ENCODE measurements at places on chromosomes 16 and 17.

DNA sequence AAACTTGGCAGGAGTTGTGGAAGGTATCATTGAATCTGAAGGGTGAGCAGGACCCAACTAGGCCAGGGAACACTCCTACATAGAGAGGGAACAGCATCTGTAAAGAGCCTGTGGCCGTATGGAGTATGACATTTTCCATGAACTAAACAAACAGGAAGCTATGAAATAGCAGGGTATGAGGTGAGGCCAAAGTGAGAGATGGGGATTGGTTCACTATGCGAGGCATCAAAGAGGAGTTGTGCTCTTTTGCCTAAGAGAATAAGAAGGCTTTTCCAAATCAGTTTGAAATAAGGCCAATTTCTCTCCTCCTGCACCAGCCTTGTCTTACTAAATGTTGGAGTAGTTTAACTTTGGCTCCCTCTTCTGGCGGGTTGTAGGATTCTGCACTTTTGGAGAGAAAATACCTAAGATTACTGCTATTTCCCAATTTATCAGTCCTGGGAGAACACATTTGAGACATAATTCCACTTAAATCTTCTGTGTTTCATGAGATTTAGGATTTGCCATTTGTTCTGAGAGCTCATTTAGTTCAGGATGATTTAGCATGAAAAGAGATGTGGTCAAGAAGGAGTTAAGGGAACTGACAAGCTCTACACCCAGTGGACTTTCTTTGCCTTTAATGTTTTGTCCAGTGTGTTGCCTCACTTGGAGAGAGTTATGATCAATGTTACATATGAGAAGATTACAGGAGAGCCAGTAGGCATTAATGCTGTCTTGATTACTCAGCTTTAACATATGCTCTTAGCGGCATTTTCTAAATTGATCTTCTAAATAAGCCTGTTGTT lies 55.4 kb downstream of the TNRC6C start:
- peak; percentile 19 for DNase-seq

- DNase-seq = no peak
Measured at GRCh38 chr16:66810391-66810790, 9.0 kb upstream of the TERB1 start.

DNA sequence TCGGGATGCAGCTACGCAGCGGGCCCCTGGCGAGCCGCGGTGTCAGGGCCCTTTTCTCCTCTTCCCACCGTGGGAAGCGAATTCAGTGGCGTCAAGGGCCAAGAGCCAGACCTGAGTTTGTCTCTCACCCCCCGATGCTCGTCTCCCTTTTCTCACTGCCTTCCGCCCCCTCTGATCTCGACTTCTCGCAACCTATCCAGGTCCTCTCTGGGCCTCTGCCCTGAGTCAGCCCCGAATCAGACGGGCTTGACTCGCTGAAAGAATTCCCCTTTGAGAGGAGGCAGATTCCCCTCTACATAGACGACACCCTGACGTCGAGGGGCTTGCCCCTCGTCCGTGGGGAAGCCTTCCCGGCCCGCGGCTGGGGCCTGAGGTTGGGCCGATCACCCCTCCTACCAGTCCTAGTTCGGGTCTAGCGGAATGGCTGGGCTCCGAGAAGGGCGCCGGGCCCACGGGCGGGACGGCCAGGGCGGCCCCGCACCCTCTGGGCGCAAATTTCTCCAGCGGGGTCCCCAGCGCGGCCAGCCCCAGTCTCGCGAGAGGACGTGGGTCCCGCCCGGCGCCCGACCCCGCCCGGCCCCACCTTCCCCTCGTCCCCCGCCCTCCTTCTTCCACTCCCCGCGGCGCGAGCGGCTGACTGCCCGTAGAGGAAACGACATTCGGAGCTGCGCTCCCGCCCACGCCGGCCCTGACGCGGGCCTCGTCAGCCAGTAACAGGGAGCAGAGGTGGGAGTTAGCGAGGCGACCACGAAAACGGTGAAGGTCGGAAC lies at the start of gene GGNBP2:
Gene GGNBP2 (plus strand): TSS at position 613 of the 770 bp plus-strand sequence. CDS start 806 bp downstream, outside the sequence.
- DNase-seq = peak; percentile 81

GRCh38 chr16:53022374-53022773 lies 30.3 kb downstream of the CHD9NB start:
- no peak for DNase-seq

All from stimulated activated CD8-positive, alpha-beta memory T cell treated with anti-CD3 and anti-CD28 coated beads, Interleukin-15, amount 100 ng/mL, for 4 hours (primary cell).